Smooth muscle cell of the coronary artery (primary cell): ENCODE measurements at places on chromosomes 16 and 17. TPM values are rescaled to one million over a fixed set of nuclear protein-coding genes. Genes with fewer than 3 reads are reported as not detected.

The ESRP2 gene
- under 0.01 TPM in 1 of 2 replicates, not detected in the other for total RNA-seq

The FAM171A2 gene
- total RNA-seq, result 2.5 and 4.0 TPM in 2 replicates

The GH2 gene
- not detected in 2 replicates for total RNA-seq

The ADAP2 gene
- total RNA-seq, result 0.30 and 2.0 TPM in 2 replicates

The CCL1 gene
- not detected in 2 replicates for total RNA-seq

The SLC6A2 gene
- not detected in 2 replicates for total RNA-seq
